ENCODE measurements at places on chromosomes 16 and 17.

DNA sequence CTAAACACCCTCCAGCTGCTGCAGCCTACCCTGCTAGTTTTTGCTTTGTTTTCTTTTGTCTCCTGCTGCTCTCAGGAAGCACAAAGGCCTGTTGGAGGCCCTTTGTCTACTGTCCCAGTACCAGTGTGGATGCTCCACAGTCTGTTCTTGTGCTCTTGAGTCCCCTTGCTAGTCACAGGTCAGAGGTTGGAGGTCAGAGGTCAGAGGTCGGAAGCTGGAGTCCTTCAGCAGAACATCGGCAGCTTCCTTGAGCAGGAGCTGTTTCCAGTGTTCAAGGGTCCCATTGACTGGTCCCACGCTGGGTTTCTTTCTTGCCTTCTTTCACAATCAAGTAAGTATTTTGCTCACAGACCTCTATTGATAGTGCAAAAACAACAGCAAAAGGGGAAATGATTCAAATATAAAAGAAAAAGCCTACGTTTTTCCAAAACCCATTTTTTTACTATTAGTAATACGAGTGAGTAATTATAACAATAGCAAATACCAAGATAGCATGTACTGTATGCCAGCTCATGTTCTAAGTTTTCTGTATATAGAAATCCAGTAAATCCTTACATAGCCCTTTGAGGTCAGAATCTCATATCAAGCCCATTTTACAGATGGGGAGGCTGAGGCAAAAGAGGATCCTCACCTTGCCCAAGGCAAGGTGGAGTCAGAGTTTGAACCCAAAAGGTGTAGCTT is 10.9 kb upstream of the IL34 start:
- no peak for DNase-seq

GRCh38 chr17:74778960-74779359 is 2.8 kb upstream of the NAT9 start:
- DNase-seq = no peak

DNA sequence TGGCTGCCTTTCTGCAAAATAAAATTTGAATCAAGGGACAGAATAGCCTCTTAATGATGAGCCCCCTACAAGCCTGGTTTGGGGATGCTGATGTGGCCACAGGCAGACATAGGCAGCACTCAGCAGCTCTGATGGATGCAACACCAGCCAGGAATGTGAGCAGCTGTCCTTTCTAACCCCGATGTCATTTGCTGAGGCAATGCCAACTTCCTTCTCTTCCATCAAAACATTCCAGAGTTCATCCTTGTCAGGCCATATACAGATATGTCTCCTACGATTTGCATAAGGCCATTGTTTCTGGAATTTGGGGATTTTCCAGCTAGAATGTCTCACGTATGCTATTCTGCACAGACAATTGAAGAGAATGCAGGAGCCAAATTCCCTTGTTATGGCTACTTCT is 52.1 kb upstream of the MYOCD start:
- no peak for DNase-seq

- no peak for DNase-seq
These were observed 40.7 kb downstream of the PRAC1 start for GRCh38 chr17:48681609-48682008.

DNA sequence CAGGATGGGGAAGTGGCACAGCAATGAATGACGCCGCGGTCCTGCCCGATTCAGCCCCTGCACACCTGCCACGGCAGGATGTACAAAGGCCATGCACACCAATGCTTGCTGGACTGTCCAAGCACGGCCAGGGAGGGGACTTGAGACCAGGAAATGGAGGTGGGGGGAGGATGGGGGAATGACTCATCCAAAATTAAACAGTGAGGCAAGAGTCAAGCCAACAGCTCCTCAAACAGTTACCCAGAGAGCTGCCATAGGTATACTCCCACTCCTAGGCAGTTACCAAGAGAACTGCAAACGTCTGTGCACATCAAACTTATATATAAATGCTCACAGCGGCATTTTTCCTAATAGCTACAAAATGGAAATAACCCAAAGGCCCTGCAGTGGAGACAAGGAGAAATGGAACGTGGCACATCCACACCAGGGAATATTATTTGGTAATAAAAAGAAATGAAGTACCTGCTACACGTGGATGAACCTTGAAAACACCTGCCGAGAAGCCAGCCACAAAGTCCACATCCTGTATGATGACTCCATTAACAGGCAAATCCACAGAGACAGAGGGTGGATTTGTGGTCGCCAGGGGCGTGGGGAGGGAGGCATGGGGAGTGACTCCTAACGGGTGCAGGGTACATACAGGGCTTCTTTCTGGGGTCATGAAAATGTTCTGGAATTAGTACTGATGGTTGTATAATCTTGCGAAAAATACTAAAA is 54.1 kb downstream of the VAC14 start:
- DNase-seq = no peak

DNA sequence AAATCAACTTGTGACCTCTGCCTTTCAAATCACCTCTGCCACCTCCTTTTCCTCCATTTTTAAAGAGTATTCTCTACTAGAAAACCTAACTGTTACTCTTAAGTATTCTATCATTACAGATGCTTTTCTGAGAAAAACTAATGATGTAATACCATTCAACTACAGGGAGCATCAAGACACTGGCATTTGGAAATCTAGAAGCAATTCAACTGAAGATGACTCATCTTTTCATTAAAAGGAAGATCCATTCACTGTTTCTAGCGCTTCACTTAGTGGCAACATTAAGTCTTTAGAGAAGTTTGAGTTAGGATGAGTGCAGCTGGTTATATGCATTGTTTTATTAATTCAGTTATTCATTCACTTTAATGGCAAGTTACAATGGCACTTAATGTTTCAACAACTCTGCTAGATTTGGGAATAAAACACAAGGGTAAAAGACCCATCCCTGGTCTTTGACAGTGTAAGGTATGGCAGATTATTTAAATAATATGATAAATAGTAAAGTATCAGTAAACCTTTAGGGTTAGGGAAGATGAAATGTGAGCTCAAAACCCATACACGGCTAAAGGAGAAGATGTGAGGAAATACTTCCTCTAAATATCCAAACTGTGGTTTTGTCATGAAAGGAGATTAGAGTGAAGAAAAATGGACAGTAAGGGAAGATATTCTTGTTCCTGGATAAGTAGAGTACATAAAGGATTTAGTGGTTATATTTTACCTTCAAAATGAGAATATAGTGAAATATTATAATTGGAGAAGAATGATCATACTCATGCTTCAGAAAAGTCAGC is 61.7 kb downstream of the KCNJ2 start:
- no peak for DNase-seq

DNA sequence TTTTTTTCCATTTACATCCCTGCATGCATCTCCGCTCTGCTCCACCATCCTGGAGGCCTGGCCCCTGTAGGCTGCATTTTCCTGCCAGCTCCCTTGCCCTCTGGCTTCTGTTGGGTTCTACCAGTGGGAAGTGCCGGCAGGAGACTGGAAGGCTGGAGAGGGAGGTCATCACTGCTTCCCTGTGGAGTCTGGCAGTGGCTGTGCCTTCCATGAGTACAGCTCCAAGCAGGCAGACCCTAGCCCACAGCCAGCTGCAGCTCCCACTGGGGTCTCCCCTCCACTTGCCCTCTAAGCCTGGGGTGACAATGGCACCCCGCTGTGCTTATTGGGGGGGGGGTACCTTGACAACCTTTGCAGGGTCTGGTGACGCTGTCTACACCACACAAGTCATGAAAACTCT is 37.3 kb downstream of the MMP15 start:
- no peak for DNase-seq

DNA sequence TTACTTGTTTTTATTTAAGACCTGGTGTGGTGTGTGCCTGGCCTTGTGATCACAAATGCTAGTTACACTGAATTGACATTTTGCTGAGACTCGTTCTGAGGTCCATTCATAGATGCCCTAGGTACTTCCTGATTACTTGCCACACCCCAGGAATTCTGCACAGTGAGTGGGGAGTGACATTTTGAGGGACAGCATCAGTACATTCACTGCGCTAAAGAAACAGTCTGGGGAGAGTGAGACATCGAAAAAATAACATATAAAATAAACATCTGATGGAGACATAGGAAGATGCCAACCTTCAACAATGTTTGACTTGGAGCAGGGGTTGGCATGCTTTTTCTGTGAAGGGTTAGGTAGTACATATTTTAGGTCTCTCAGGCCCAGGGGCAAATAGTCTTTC is 30.4 kb downstream of the ABCC1 start:
- no peak for DNase-seq

GRCh38 chr16:6105115-6105514 is 1007.5 kb upstream of the EEF2KMT start:
- DNase-seq = no peak

GRCh38 chr17:8074554-8074953 is 13.0 kb downstream of the ALOX12B start:
- no peak for DNase-seq

Measured in activated CD8-positive, alpha-beta memory T cell treated with anti-CD3 and anti-CD28 coated beads, Interleukin-2, amount 50 U/mL, for 48 hours (primary cell).